ENCODE measurements at places on chromosomes 11 and 22. TPM values are rescaled to one million over a fixed set of nuclear protein-coding genes. Genes with fewer than 3 reads are reported as not detected.
A peak's percentile ranks its signal among the peaks of the same experiment; 100 is the strongest.

- DNase-seq = no peak
These were observed 893.3 kb downstream of the FAM181B start for GRCh38 chr11:81840380-81840779.

- DNase-seq = no peak
These were observed 92.4 kb upstream of the NOX4 start for GRCh38 chr11:89583580-89583979.

GRCh38 chr11:4626207-4627099, 10.8 kb upstream of the OR51D1 start:
- peak; percentile 81 for DNase-seq

GRCh38 chr11:30735946-30736345, 149.8 kb upstream of the MPPED2 start:
- DNase-seq = no peak

DNA sequence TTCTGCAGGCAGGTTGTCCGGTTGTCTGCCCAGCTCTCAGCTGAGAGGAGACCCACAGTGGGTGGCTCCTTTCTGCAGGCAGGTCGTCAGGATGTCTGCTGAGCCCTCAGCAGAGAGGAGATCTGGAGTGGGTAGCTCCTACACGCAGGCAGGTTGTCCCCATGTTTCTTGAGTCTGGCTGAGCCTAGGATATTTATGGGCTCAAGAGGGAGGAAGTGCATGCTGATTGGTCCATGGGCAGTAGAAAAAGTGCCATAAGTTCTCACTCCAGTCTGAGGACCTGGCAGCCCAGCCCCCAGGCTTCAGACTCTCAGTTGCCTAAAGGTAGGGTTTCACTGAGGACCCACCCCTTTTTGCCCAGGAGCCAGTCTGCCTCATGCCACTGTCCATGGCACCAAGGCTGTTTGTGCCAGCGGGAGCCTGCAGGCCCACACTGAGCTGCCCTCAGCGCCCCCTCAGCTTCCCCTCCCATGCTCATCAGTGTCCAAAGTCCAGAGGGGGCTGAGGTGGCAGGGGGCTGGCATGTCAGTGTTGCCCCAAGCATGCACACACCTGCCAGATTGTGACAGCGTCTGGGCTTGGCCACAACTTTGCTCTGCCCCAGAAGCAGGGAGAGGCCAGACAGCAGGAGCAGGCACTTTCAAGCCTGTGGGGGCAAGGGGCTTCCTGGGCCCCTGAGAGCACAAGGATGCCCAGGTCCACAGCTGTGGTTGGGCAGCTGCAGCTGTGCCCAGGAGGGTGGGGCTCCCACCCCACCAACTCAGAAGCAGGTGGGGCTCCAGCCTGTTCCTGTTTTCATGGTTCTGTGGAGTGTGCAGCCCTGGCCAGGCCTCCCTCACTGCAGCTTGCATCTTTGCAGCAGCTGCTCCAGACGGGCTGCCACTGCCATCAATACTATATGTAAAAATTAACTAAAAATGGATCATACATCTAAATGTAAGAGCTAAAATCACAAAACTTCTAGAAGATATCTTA, 3.8 kb upstream of the RNF141 start:
- no peak for DNase-seq

GRCh38 chr11:19845626-19846025, 133.0 kb downstream of the NAV2 start:
- no peak for DNase-seq

DNA sequence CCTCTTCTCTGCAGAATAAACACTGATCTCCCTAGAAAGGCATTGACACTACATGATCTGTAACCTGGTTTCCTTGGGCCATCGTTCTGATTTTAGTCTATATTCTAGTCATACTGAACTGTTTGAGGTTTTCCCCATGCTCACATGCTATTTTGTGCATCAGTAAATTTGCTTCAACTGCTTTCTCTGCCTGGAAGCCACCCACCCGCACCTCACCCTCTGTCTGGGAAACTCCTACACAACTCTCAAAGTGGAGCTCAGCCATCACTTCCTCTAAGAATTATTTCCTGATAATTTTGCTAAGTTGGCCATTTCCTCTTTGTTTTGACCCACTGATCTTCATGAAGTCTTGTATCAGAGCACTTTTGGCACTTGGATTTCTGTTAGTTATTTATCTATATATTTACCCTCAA, 36.1 kb downstream of the MMP20 start:
- peak; percentile 72 for DNase-seq

CLDN5 gene
- 0.21 TPM for total RNA-seq

DNA sequence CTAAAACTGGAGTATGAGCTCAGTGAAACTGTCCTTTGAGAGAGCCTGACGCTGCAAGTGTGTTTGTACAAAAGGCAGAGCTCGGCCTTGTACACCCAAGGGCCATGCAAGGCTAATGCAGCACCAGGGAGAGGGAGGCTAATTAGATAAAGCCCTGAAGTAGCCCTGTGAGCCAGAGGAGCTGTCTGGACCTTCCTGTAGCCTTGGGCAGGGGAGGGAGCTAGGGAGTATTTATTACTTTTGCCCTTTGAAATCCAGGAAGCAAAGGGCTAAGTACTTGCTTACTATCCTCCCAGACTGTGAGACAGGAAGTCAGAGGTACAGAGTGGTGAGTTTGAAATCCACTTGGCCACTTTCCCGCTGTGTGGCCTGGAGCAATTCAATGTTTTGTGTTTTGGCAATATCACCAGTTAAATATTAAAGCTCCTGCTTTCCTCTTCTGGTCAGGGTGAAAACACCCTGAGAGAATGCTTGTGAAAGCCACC, 10.2 kb upstream of the LDHA start:
- DNase-seq = no peak

GRCh38 chr22:44711690-44712555, 9.9 kb downstream of the PRR5 start:
- no peak for DNase-seq

DNA sequence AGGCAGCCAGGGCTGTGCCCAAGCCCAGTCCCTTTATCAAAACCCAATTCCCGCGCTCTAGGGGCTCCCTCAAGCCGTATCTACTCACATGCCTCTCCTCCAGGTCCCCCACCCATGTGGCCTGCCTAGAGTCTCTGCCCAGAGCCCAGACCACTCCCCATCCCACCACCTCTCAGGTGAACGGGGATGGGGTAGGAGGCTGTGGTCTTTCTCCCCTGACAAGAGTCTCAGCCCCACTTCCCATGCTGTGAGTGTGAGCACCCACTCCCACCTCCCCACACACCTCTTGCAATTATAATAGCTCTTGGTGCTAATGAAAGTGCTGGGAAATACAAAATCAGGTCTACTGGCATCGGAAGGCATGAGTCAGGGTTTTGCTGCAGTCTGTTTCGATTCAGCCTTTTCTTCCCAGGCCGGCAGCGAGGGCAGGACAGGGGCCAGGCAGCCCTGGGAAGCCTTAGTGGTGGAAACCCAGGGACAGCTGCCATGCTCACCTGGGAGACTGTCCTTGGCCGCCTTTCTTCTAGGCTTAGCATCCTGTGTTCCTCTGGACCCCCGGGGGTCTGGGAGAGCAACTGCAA, 16.7 kb upstream of the TMPRSS4 start:
- no peak for DNase-seq

DNA sequence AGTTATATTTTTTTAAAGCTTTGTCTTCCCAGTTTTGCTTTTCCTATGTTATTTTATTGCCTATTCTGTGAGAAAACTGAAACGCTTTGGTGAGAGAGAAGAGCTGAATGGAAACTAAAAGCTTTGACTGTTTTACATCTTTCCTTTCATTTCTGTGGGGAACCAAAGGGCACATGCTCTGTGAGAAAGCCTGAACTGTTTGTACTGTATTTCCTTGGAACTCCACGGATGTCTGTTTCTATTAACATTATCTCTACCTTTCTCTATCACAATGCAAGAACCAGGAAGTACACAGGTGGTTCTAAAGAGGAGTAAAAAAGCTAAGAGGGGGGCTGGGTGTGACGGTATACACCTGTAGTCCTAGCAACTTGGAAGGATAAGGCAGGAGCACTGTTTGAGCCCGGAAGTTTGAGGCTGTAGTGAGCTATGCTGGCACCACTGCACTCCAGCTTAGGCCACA, 43.8 kb downstream of the CELF1 start:
- no peak for DNase-seq

ALG9 gene
- total RNA-seq = 21.3 TPM

MS4A6A gene
- total RNA-seq = not detected

DNA sequence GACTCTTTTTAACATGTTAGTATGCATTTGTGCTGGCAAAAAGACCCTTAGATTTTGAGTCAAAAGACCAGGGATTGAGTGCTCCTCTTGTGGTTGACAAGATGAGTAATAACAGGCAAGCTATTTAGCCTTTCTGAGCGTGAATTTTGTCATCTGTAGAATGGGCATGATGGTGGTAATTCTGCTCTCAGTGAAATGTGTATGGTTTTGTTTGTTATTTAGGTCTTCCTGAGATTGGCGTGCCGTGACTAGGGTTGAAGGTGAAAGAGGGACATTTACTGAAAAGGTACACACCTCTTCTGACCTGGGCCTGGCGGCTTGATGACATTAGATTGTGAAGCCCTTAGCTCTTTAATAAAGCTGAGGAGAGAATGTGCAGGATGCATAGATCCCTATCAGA, 8.4 kb upstream of the CEP295 start:
- DNase-seq = no peak

DNA sequence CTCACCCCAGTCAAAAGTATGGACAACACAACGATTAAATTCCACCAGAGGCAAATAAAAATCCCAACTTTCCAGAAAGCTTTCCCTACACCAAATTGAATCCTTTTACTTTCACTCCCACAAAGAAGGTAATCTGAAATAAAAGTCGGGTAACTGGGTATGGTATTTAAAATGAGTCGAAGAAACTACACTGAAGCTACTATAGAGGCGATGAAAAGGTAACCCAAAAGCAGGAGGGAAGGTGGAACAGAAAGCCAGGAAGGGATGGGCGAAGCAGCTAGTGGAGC, 1.1 kb downstream of the PICALM start:
- no peak for DNase-seq

PIWIL4 gene
- total RNA-seq = 0.12 TPM

DNA sequence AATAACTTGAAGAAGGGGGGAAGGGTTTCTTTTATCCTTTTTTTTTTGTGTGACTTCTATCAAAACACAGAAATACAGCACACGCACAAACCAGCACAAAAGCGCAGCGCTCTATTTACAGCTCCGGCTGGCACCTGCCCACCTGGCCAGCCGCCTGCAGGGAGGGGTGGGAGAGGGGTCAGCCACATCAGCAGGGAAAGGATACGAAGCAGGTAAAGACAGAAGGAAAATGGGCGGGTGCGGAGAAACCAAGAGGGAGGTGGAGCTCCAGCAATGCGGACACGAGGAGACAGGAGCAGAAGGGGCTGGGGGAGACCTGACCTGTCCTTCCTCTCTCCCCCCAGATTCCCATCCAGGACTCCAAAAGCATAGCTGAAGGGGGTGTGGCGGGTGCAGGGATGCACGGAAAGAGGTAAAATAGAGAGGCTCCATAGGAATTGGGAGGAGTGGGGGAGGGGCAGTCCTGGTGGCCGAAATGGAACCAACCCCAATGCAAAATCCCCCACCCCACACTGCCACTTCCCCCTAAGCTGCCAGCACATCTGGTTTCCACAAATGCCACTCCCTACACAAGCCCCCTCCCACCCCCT, 14.1 kb downstream of the CXCR5 start:
- DNase-seq = no peak

- DNase-seq = peak; percentile 14
These were observed 17.8 kb downstream of the CHORDC1 start for GRCh38 chr11:90204832-90205646.

DNA sequence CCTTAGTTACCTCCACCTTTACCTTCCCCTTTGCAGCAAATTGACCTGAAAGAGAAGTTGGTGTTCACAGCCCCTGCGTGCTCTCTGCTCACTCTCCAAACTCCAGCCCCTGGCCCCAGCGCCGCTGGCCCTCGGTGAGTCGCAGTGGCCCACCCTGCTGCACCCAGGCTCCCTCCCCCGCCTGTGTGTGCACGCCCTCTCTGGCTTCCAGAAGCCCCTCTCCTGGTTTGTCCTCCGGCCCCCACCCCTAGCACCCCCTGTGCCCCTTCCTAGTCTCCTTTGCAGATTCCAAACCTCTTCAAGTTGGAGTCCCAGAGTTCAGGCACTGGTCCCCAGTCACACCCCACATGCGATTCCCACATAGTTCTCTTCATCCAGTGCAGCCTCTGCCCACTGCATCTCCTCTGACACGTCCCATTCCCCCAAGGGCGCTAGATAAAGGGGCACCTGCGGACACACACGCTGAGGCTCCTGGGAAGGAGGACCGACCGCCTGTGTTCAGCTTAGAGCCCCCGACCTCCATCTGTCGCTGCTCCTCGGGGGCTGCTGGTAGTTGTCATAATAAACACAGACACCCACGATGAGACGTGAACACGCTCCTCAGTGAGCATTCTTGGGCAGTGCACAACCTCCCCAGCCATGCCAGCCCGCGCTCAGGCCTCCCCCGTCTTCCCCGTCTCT, 1.5 kb upstream of the PHRF1 start:
- DNase-seq = peak; percentile 31

DNA sequence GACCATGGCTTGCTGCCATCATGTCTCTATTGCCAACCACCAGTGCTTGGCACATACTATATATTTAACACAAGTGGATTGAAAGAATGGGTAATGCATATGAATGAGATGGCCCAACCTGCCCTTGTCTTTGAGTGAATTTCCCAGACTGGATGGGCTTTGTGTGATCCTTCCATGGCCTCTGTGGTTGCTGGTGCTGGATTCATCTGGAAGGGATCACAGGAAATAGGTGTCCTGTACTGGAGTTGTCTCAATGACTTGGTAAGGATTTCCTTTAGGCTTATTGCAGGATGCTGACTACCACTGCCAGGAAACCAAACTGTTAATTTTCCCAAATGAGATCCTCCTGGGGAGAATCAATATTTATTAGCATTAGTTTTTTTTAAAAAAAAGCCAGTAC, 328.6 kb downstream of the TMEM135 start:
- no peak for DNase-seq

All from activated naive CD4-positive, alpha-beta T cell treated with anti-CD3 and anti-CD28 coated beads for 36 hours (primary cell).